Germinal center (tissue), 1 donor: ENCODE measurements at places on chromosomes 7 and 10.

GRCh38 chr7:155701972-155702544, 57.6 kb downstream of the RBM33 start:
- no peak for DNase-seq

GRCh38 chr7:43735802-43736603, 6.7 kb upstream of the COA1 start:
- no peak for DNase-seq

DNA sequence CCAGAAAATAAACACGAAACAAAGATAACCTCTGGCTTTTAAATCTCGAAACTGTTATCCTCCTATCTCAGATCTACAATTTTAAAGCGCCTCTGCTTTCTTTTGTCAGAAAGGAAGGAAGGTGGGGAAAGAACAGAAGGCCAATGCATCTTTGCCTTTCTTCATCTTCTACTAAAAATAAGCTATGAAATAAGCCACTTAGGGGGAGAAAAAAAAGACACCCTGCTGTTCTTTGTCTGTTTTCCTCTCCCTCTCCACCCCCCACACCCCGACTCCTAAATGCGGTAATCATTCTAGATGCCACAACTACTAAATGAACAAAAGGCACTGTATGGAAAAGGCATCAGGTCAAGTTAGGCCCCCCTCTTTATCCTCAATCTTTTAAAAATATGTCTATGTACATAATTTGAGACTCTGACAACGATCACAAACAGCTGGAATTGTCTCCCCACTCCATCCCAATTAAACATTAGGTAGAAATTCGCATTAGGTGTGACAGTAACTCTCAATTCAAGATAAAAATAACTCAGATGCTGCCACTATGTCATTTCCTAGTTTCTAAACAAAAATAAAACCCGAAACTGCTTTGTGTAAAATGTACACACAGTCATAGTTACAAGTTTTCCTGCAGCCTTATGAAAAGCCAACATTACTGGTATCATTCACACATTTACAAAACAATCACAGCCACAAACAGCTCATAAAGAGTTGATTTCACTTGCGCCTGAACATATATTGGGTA, 2.4 kb downstream of the UBE2H start:
- DNase-seq: peak; percentile 50

- DNase-seq: no peak
These were observed 1.4 kb downstream of the MDH2 start for GRCh38 chr7:76049295-76049694.

GRCh38 chr10:75911426-75911825, 480.0 kb downstream of the LRMDA start:
- DNase-seq: no peak

DNA sequence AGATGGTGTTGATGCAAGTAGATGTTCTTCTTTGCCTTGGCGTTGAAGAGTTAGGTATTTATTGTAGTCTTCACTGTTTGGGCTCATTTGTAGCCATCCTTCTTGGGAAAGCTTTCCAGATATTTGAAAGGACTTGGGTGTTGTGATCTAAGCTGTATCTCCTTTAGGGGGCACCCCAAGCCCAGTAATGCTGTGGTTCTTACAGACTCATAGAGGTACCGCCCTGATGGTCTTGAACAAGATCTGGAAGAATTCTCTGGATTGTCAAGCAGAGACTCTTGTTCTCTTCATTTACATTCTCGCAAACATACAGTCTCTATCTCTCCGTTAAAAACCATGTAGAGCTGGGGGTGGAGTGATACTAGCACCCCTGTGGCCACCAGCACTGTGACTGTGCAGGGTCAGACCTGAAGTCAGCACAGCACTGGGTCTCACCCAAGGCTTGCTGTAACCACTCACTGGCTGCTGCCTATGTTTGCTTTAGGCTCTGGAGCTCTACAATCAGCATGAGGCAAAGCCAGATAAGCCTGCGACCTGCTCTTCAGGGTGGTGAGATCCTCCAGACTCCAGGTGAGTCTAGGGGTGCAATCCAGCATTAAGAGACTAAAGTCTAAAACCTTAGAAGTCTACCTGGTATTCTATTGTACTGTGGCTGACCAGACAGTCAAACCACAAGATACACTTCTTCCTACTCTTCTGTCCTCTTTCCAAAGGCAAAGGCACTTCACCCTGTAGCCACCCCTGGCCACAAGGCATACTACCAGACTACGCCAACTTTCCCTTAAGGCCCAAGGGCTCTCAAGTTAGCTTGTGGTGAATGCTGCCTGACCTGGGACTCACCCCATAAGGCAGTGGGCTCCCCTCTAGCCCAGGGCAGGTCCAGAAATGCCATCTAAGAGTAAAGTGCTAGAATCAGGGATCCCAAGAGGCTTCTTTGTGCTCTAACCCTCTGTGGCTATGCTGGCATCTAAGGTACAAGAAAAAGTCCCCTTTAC, 209.7 kb upstream of the TMEM196 start:
- no peak for DNase-seq

DNA sequence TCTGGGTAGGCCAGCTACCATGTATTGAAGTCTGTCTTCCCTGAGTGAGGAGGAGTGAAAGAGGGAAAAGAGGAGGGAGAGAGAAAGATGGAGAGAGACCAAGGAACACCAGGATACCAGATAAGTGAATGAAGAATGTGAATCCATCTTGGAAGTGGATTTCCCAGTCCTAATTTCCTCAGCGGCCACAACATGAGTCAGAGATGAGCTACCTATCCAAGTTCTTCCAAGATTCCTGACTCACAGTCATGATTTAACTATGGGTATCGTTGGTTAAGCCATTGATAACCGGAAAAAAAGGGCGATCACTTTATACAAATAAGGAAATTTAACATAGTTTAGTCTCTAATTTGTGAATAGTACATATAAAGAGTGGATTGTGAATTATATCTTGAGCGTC, 561.8 kb downstream of the ATRNL1 start:
- no peak for DNase-seq

DNA sequence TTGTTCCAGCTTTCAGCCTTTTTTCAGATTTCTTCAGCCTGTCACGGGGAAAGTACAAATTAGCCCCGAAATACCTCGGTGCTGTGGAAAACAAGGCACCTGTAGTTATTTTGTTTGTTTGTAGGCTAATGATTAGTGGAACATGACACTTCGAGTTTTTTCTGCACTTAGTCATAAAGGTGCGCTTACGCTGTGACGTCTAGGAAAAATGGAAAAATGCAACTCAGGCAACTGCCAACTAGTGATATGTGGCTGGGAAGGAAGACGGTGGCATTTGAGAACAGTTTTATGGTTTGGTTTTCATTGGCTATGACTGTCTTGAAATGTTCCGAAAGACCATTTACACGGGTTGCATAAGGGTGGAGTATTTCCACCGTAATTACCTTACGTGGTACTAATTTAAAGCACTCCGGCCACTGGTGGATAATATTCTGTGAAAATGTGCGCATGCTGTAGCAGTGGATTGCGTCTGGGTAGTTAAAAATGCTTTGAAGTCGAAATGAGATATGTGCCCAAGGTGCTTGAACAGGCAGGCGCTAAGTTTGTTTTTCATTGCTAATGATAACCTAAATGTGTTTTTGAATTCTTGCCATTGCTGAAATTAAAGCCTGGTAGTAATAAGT, 94.5 kb upstream of the CELF2 start:
- no peak for DNase-seq

GRCh38 chr7:4973728-4974198, 14.8 kb upstream of the MMD2 start:
- peak; percentile 83 for DNase-seq

DNA sequence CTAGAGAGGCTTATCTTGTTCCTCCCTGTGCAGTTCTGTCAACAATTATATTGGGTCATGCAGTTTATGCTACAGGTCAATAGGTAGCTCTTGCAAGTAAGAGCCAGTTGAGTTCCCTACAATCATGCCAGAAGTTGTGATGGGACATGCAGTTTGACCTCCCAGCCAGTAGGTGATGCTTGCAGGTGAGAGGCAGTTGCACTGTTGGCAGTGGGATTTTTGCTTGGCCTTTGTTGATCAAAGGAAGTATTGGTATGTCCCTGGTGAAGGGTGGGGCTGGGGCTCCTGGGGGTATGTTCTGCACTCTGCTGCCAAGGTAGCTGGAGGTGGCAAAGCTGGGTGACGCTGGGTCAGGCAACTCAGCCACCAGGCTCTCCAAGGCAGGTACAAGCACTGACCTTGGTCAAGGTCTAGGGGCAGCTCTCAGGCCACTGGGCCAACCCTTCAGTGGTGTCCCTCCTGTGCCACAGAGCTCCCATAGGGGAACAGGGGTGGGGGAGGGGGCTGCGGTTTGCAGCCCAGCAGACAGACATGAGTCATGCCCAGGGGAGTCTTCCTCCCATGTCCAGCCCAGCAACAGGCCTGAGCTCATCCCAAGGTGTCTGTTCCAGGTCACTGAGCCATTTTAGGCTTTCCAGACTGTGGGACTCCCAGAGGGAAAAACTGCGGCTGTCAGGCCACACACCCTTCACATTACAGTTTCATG, 43.3 kb downstream of the MEOX2 start:
- no peak for DNase-seq

DNA sequence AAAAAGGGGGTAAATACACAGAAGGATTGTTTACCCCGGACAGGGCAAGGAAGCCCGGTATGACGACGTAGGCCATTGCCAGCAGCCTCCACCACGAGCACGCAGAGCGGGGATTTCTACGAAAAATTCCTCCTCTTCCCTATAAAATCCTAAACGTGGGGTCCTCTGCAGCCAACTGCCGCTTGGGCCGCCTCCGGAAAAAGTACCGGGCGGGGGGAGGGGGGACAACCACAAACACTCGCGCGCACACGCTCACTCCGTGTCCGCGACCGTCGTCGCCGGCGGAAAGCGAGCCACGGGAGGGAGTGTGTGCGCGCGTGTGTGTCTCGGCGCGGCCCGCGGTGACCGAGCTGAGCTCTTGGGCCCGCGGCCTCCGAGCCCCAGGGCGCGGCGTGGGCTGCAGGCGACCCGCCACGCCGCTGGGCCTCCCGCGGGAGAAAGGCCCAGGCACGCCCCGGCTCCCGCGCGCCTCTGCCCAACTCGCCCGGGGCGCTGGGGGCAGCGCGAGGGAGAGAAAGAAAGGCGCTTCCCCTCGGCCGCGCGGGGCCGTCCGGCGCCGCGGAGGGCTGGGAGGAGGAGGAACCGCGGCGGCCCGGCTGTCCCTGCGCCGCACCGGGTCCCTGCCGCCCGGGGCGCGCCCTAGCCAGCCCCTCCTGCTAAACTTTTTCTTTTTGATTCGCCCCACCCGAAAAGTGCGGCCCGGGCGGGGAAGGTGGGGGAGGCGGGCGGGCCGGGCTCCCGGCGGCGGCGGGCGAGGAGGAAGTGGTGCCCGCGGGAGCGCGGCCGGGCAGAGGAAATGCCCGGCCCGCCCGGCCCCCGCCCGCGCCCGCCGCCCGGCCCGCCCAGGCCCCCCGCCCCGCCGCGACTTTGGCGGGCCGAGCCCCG, 1.5 kb downstream of the CTBP2 start:
- peak; percentile 51 for DNase-seq

GRCh38 chr7:5349437-5350173, 66.9 kb downstream of the SLC29A4 start:
- DNase-seq: no peak

GRCh38 chr10:96130326-96130995, 364 bp downstream of the ZNF518A start:
- peak; percentile 84 for DNase-seq

DNA sequence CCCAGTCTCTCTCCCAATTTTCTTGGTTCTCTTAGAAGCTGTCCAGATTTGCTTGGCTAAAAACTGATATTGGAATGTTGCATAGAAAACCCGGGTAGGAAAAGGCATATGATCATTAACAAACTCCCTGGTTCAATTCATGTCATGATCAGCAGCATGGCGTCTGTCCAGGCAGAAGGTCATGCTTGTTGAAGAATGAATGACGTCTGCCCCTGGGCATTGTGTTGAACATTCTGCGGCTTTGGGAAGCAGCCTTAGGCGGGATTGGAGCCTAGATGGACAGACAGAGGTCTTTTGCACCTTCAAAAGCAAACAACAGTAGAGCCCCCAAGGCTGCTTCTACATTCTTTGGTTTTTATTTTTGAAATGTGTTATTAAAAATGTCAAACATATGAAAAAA, 7.7 kb upstream of the MINDY3 start:
- no peak for DNase-seq

DNA sequence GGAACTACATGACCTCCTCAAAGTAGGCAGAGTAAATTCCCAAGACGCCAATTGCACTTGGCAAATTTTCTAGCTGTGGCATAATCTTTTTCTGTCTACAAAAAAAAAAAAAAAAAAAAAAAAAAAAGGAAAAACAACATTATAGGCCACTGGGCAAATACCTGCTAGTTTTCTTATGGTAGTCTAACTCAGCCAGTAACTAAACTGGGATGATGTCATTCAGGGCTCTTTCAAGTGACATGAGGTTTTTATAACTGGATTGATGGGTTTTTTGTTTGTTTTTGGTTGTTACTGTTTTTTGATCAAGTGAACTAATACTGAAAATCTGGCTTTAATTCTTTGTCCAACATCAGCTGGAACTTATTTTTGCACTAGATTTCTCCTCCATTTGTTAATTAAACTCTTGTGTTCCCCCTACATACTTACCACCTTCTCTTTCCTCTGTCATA, 7.4 kb upstream of the VIM start:
- no peak for DNase-seq

DNA sequence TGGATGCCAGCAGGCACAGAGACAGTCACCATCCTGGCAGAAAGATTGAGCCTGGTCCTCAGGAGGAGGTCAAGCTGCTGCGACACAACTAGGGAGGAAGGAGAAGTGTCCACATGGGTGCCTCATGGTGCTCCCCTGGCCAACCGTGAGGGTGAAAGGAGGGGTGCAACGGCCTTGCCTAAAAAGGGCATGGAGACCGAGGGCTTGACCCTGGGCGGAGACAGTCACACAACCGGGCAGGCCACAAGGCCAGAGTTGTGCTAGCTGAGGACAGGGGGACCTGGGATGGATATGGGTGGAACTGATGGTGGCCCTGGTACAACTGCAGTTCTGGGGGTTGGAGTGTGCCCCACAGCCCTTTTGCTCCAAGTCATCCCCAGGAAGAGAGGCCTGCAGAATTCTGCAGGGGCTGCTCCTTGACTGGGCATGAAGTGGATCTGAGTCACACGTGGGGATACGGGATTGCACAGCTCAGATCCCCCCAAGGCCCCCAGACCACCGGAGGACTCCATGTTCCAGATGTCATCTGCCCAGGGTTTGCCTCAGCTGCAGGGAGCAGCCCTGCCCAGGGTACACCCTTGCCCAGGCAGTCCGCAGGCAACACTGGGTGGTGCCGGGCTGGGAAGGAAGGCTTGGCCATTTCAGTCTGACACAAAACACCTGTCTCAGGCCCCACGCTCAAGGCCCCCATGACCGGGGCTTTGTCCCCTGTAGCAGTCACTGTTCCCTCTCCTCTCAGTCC, 602.3 kb upstream of the MGMT start:
- no peak for DNase-seq

DNA sequence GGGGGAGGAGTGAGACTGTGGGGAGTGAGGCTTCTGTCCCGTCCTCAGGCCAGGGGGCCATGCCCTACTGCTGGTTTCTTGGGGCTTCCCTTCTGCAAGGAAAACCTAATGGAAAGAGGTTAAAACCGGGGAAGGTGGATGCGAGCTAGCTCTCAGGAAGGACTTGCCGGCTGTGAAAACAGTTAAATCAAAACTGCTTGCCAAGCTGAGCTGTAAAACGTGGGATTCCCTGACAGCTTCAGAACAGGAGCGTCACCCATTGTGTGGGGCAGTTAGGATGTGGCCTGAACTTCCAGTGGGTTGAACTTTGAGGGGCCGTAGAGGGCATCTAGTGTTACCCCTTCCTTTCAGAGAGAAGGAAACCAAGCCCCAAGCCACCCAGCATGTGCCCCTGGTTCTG, 13.1 kb downstream of the TSPAN15 start:
- DNase-seq: no peak
